ENCODE measurements at places on chromosomes 4 and X. TPM values are rescaled to one million over a fixed set of nuclear protein-coding genes. Genes with fewer than 3 reads are reported as not detected.

GRCh38 chrX:132470831-132471230 lies 18.0 kb downstream of the MBNL3 start:
- no peaks in the 10 kb centered on the region for H3K4me1 ChIP-seq
- H3K36me3 ChIP-seq, result no peaks in the 10 kb centered on the region
- H3K27ac ChIP-seq, result no peak overlapping the region
- no peak overlapping the region for H3K4me3 ChIP-seq

- H3K27me3 ChIP-seq, result no peaks in the 10 kb centered on the region
- H3K4me3 ChIP-seq, result no peak overlapping the region
- no peaks in the 10 kb centered on the region for H3K4me1 ChIP-seq
- DNase-seq, result no peak
- H3K36me3 ChIP-seq, result no peaks in the 10 kb centered on the region
- H3K27ac ChIP-seq, result no peak overlapping the region
These were observed 86.2 kb upstream of the HS3ST1 start for GRCh38 chr4:11514779-11515419.

GRCh38 chrX:88604433-88605221 lies 142.4 kb upstream of the CPXCR1 start:
- no peak overlapping the region for H3K27ac ChIP-seq
- no peak overlapping the region for H3K4me3 ChIP-seq
- no peaks in the 10 kb centered on the region for H3K27me3 ChIP-seq
- H3K4me1 ChIP-seq, result no peaks in the 10 kb centered on the region
- no peaks in the 10 kb centered on the region for H3K36me3 ChIP-seq
- DNase-seq, result no peak

DNA sequence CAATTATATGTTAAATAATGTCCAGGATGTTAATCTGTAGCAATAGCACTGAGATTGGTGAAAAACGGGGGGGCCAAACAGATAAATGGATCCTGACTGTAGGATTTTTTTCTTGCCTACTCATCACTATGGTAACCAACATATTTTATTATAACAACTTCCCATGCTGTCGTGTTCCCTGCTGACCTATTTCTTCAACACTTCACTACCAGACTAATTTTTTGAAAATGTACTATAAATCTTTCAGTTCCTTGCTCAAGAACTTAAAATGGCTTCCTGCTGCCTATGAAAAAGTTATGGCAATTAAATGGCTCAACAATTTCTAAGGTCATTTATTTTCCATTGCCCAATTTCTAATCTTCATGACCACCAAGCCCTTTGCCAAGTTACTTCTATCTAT lies 38.9 kb upstream of the CFAP47 start:
- no peak overlapping the region for H3K27ac ChIP-seq
- no peaks in the 10 kb centered on the region for H3K27me3 ChIP-seq
- no peaks in the 10 kb centered on the region for H3K4me1 ChIP-seq
- no peak overlapping the region for H3K4me3 ChIP-seq

DNA sequence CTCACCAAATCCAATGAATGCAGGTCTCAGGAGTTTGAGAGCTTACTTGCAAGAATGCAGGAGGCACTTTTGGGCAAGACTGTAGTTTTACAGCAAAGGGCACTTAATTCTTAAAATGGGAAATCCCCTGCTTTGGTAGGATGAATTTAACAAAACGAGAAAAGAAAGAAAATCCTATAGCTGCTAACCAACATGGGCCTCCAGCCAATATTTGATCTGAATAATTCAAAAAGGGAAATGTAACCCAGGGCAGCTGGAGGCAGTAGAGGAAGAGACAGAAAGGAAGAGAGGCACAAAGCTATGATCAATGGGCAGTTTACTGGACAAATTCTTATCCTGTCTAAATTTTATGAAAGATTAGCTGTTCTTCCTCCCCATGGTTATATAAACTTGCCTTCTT lies 142.3 kb downstream of the SH3KBP1 start:
- no peak overlapping the region for H3K4me3 ChIP-seq
- no peaks in the 10 kb centered on the region for H3K36me3 ChIP-seq
- no peak for DNase-seq
- no peaks in the 10 kb centered on the region for H3K27me3 ChIP-seq

GRCh38 chr4:167196344-167197012 lies 37.8 kb downstream of the SPOCK3 start:
- no peak overlapping the region for H3K27ac ChIP-seq
- no peaks in the 10 kb centered on the region for H3K4me1 ChIP-seq
- no peaks in the 10 kb centered on the region for H3K27me3 ChIP-seq
- H3K36me3 ChIP-seq, result no peaks in the 10 kb centered on the region

- H3K36me3 ChIP-seq, result no peaks in the 10 kb centered on the region
- H3K27me3 ChIP-seq, result no peaks in the 10 kb centered on the region
These were observed 38.0 kb downstream of the MAGEE2 start for GRCh38 chrX:75746891-75747639.

GRCh38 chr4:38184404-38184803 lies 224.2 kb downstream of the PTTG2 start:
- no peak overlapping the region for H3K4me3 ChIP-seq
- no peaks in the 10 kb centered on the region for H3K27me3 ChIP-seq
- peaks cover 23% of the 10 kb centered on the region for H3K4me1 ChIP-seq
- DNase-seq, result no peak
- H3K36me3 ChIP-seq, result no peaks in the 10 kb centered on the region

DNA sequence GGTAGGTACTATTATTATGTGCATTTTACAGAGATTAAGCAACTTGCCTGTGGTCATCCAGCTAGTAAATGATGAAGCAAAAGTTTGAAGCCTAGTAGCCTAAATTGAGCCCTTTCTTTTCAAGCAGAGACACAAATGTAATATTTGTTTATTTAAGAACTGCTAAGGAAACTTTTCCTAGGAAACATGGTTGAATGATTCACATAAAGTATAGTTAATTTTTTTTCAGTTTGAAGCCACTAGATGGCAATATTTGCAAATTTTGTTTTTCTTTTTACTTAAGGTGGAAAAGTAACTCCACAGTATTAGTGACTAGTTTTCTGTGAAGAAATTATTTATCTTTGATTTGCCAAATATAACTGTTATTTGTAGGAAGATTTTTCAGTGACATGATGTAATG lies 52.8 kb upstream of the ANKRD17 start:
- H3K36me3 ChIP-seq, result no peaks in the 10 kb centered on the region
- no peak for DNase-seq
- H3K4me1 ChIP-seq, result no peaks in the 10 kb centered on the region

- H3K4me3 ChIP-seq, result no peak overlapping the region
- H3K36me3 ChIP-seq, result no peaks in the 10 kb centered on the region
- H3K27me3 ChIP-seq, result no peaks in the 10 kb centered on the region
- no peak overlapping the region for H3K27ac ChIP-seq
- no peaks in the 10 kb centered on the region for H3K4me1 ChIP-seq
These were observed 81.5 kb downstream of the RCHY1 start for GRCh38 chr4:75432683-75433082.

DNA sequence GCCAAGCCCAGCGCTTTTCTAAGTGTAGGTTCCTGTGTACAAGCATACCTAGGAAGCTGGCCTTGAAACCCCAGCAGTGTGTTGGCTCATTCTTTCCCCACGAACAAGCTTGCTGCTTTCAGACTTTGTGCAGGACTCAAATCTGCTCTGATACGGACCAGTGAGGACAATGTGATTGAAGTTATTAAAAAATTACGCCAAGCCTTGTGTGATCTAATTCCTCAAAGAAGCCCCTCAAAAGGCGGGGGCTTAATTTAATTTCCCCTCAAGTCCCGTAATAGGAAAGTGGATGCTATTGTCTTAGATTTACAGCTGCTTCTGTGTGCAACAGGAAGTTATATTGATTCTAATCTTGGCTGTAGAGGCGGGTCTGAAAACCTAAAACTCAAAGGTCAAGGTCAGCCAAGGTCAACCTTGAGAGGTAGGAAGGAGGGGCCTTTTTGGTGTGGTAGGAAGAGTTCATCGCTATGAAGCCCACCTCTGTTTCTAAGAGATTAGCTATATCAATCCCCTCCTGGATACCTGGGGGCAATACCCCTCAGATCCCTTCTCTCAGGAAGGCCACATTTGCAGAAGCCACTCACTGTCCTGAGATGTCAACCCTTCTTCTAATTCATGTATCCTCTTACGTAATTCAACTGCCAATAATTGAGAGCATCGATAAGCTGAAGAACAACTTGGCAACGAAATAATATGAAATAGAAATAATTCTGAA lies 45.1 kb downstream of the TBC1D9 start:
- no peak overlapping the region for H3K4me3 ChIP-seq
- no peak for DNase-seq
- no peaks in the 10 kb centered on the region for H3K36me3 ChIP-seq
- H3K27me3 ChIP-seq, result no peaks in the 10 kb centered on the region
- no peaks in the 10 kb centered on the region for H3K4me1 ChIP-seq
- no peak overlapping the region for H3K27ac ChIP-seq

- H3K4me1 ChIP-seq, result peaks cover 6% of the 10 kb centered on the region
- no peak overlapping the region for H3K4me3 ChIP-seq
- no peaks in the 10 kb centered on the region for H3K36me3 ChIP-seq
These were observed 29.6 kb downstream of the LEF1 start for GRCh38 chr4:108139089-108139488.

- DNase-seq, result no peak
- no peak overlapping the region for H3K27ac ChIP-seq
- H3K4me1 ChIP-seq, result no peaks in the 10 kb centered on the region
- H3K4me3 ChIP-seq, result no peak overlapping the region
- no peaks in the 10 kb centered on the region for H3K27me3 ChIP-seq
These were observed 367.8 kb upstream of the GRIA3 start for GRCh38 chrX:122816288-122816687.

GRCh38 chr4:163693776-163694175 lies 199.3 kb downstream of the TMA16 start:
- no peaks in the 10 kb centered on the region for H3K36me3 ChIP-seq
- H3K4me3 ChIP-seq, result no peak overlapping the region
- no peaks in the 10 kb centered on the region for H3K27me3 ChIP-seq
- no peak for DNase-seq
- no peak overlapping the region for H3K27ac ChIP-seq

- no peak for DNase-seq
- no peak overlapping the region for H3K4me3 ChIP-seq
- H3K27ac ChIP-seq, result peak overlapping the region; percentile 61
- no peaks in the 10 kb centered on the region for H3K27me3 ChIP-seq
- peaks cover 82% of the 10 kb centered on the region for H3K36me3 ChIP-seq
- no peaks in the 10 kb centered on the region for H3K4me1 ChIP-seq
These were observed 92.9 kb downstream of the ATP10D start for GRCh38 chr4:47577779-47578553.

DNA sequence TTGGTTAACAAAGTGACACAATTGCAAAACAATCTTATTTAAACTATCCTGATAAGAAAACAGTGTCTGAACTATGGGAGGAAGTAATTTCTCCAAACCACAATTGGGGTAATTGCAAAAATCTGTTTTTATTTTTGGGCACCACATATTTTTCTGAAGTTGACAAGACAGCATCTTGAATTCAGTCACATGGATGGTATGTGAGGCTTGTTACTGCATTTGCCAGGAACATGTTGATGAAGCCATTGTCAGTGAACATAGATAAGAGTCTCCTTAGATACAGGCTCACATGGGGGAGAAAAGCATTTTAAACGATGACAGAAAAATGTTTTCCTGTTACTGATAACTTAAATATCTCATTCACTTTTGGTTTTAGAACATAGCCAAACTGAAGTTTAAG lies 5.5 kb upstream of the USP53 start:
- DNase-seq, result no peak
- H3K36me3 ChIP-seq, result no peaks in the 10 kb centered on the region
- no peak overlapping the region for H3K4me3 ChIP-seq
- H3K4me1 ChIP-seq, result peaks cover 30% of the 10 kb centered on the region

GRCh38 chr4:79576429-79576753 lies 168.4 kb upstream of the GK2 start:
- H3K4me3 ChIP-seq, result no peak overlapping the region
- H3K27ac ChIP-seq, result no peak overlapping the region
- no peaks in the 10 kb centered on the region for H3K36me3 ChIP-seq
- H3K4me1 ChIP-seq, result peaks cover 20% of the 10 kb centered on the region

- no peaks in the 10 kb centered on the region for H3K4me1 ChIP-seq
- no peak for DNase-seq
- no peaks in the 10 kb centered on the region for H3K36me3 ChIP-seq
- H3K27me3 ChIP-seq, result no peaks in the 10 kb centered on the region
These were observed 431.8 kb downstream of the KCTD8 start for GRCh38 chr4:44016570-44017421.

DNA sequence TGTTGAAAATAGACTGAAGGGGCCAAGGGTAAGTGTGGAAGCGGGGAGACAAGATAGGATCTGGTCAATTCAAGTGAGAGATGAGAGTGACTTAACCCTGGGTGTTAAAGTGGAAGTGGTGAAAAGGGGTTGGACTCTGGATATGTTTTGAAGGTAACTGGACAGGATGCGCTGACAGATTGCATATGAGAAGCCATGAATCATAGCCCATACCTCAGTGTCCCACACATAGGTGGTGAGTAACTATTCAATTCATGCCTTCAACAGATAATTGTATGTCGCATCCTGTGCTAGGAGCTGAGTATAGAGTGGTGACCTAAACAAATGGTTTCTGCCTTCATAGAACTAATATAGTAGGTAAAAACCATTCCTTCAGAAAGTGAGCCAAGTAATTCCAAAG lies 76.7 kb downstream of the KLHL34 start:
- H3K4me3 ChIP-seq, result no peak overlapping the region
- no peaks in the 10 kb centered on the region for H3K4me1 ChIP-seq
- H3K27me3 ChIP-seq, result no peaks in the 10 kb centered on the region
- no peaks in the 10 kb centered on the region for H3K36me3 ChIP-seq
- no peak for DNase-seq
- no peak overlapping the region for H3K27ac ChIP-seq

DNA sequence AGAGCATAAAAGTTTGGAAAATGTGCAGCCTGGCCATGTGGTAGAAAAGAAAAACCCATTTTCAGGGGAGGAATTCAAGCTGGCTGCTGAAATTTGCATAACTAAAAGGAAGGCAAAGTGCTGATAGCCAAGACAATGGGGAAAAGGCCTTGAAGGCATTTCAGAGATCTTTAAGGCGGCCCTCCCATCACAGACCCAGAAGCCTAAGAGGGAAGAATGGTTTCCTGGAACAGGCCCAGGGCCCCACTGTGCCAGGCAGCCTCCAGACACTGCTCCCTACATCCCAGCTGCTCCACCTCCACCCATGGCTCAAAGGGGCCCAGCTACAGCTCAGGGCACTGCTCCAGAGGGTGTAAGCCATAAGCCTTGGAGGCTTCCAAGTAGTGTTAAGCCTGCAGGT lies 158.0 kb upstream of the PRDX4 start:
- H3K4me1 ChIP-seq, result no peaks in the 10 kb centered on the region
- no peak overlapping the region for H3K27ac ChIP-seq
- no peak for DNase-seq
- H3K36me3 ChIP-seq, result no peaks in the 10 kb centered on the region

- no peak for DNase-seq
- peaks cover 6% of the 10 kb centered on the region for H3K4me1 ChIP-seq
- H3K27me3 ChIP-seq, result no peaks in the 10 kb centered on the region
- H3K27ac ChIP-seq, result no peak overlapping the region
These were observed 1.0 kb downstream of the EGF start for GRCh38 chr4:109913596-109914241.

GRCh38 chr4:164945146-164945545 lies 32.3 kb downstream of the TRIM61 start:
- DNase-seq, result no peak
- peaks cover 4% of the 10 kb centered on the region for H3K27me3 ChIP-seq
- no peaks in the 10 kb centered on the region for H3K36me3 ChIP-seq
- H3K4me3 ChIP-seq, result no peak overlapping the region
- H3K27ac ChIP-seq, result no peak overlapping the region

The FAM133A gene
- total RNA-seq, result not detected

The PCDH7 gene
- total RNA-seq, result 42.8 TPM

The FATE1 gene
- not detected for total RNA-seq

The IL2RG gene
- 2.6 TPM for total RNA-seq

The ZNF185 gene
- 81.3 TPM for total RNA-seq

The PTCHD1 gene
- total RNA-seq, result not detected

The IBSP gene
- total RNA-seq, result not detected

The TCEAL6 gene
- not detected for total RNA-seq

The GABRE gene
- total RNA-seq, result 56.7 TPM

The AVPR2 gene
- 1.3 TPM for total RNA-seq

The SMARCA5 gene
- 19.3 TPM for total RNA-seq

All from suprapubic skin (tissue), 4 donors.